T-helper 1 cell (primary cell): ENCODE measurements at places on chromosomes 12 and 14.

- DNase-seq = no peak
These were observed 148.8 kb downstream of the CEP128 start for GRCh38 chr14:80792771-80793170.

- no peak for DNase-seq
These were observed 903.7 kb upstream of the USP15 start for GRCh38 chr12:61356485-61356884.

DNA sequence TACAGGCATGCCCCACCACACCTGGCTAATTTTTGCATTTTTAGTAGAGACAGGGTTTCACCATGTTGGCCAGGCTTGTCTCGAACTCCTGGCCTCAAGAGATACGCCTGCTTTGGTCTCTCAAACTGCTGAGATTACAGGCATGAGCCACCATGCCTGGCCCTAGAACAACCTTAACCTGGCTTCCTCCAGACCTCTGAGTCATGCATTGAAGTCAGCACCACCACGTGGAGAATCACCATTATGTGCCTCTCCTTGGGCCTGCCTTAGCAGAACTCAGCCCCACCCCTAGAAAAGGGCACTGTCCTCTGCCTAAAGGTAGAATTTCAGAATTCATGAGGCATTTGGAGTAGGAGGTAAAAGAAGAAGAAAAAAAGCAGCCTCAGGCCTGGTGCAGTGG is 49.0 kb downstream of the LIMA1 start:
- DNase-seq = no peak

GRCh38 chr12:122533856-122534255 is 6.8 kb downstream of the KNTC1 start:
- DNase-seq = no peak

- DNase-seq = no peak
These were observed 193.9 kb upstream of the OR4E1 start for GRCh38 chr14:21867541-21867940.
